ENCODE measurements at places on chromosomes 5 and 9.

DNA sequence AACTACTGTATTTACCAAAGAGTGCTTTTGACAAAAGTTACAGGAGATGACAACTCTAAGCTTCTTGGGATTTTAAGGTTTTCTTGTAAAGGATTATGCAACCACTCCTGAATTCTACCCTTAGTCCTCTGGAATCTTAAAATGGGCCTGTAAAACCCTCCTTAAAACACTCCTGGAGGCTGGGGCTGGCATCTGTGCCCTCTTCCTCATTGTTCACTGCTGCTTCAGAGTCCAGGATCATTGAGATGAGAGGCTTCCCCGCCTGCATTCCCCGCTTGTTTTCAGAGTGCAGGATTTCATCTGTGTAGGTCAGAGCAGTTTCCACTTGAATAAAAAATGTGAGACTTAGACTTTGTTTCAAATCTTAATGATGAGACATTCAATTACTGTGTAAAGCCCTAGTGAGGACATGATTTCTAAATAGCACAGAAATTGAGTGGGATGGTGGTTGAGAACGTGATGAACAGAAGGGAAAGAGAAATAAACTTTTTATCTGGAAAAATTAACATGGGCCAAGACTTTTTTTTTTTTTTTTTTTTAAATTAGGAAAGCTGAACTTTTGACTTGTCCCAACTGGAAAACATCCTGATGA lies 40.4 kb downstream of the PCSK5 start:
- no peak for DNase-seq

DNA sequence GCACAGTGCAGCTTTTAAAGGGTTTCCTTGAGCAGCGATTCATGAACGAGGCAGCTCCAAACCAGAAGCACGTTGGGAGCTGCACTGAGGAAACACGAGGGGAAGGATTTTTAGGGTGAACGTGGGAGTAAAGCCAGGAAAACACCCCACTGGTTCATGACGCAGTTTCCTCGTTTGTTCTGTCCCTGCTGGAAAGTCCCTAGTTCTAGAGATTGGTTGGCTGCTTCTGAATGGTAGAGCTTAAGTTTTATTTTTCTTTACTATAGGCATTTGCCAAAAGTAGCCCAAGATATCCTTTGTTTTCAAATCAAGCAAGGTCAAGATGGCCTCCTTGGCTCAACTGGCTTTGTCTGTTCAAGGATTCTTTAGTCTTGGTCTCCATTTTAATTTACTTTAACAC lies 116.5 kb upstream of the CACNA1B start:
- DNase-seq = no peak

DNA sequence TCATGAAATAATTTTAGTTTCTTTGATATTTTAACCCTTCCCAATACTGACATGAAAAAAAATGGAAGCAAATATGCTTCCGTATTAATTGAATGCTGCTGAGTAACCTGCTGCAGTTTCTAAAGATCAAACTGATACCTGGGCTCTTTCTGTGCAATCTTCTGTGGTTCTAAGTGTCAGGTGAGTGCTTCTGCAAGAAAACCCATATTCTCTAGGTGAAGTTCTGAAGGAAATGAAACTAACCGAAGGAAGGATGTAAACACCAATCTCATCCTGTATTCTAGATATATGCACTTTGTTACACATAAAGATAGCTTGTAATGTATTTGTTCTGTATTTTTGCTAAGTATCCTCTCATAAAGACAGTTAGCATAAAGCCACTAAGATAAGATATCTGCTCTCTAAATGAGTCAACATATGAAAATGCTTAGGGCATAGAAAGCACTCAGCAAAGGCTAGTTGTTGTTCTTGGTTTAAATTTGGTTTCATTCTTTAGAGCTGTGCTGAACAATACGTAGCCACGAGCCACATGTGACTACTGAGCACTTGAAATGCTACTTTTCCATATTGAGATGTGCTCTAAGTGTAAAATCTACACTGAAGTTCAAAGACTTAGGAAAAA lies 52.0 kb downstream of the ITGA2 start:
- no peak for DNase-seq

- no peak for DNase-seq
Observed at GRCh38 chr5:83471405-83472212, at the start of gene VCAN. VCAN (plus strand) TSS chr5:83471744; CDS start chr5:83483519, 11,775 bp downstream.

- no peak for DNase-seq
Observed at GRCh38 chr5:8138884-8139283, 269.9 kb downstream of the MTRR start.

DNA sequence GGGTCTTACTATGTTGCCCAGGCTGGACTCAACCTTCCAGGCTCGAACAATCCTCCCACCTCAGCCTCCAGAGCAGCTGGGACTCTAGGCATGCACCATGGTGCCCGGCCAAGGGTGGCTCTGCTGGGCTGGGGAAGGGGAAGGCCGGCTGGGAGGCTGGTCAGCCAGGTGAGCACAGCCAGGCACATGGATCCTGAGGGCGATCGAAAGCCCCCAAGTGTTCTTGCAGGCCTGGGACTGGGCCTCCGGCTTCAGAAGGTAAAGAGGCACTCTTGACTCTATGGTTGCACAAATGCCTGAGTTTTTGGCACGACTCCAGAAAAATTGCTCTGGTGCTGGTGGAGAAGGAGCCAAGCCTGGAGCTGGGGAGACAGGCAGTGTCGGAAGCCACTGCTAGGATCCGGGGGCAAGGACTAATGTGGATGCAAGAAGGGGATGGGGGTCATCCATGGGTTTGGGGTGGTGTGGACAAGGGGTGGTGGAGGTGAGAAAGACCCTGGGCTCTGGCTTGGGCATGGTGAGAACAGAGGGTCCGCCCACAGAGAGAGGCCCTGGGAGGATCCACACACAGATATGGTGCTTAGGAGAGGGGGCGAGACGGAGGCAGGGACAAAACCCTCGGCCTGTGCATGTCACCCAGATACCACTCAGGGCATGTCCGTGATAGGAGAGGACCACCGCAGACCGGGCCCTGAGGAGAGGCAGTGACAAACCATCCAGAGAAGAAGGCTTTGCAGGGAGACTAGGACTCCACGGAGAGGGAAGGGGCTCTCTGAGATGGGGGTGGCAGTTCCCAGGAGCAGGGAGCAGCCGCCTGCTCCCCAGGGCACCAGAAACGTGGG lies 51.1 kb upstream of the COL5A1 start:
- DNase-seq = no peak

GRCh38 chr5:15683332-15683731 lies 183.4 kb downstream of the FBXL7 start:
- DNase-seq = no peak

DNA sequence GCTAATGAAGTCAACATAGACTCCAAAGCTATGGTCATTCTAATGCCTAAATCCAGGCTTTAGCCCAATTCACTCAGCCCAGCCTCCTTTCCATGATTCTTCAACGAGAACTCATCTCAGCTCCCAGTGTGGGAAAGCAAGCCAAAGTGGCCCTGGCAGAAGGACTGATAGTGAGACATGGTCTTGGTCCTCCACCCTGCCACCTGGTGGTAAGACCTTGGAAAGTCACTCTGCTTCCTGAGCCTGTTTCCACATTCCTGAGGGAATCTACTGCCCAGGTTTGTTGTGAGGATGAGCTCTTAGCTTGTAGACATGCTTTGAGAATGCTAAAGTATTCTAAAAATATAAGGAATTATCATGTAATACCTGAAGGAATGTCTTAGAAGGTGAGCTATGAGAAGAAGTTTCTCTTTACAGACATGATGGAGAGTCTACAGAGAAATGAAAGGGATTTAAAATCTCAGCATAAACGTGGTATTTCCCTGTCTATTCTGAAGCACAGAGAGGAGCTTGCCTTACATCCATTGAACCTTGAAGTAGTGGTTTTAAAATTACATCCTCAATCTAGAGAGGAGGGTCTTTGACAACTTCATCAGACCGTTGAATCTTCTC lies 173.5 kb downstream of the TRIM32 start:
- DNase-seq = peak; percentile 22

DNA sequence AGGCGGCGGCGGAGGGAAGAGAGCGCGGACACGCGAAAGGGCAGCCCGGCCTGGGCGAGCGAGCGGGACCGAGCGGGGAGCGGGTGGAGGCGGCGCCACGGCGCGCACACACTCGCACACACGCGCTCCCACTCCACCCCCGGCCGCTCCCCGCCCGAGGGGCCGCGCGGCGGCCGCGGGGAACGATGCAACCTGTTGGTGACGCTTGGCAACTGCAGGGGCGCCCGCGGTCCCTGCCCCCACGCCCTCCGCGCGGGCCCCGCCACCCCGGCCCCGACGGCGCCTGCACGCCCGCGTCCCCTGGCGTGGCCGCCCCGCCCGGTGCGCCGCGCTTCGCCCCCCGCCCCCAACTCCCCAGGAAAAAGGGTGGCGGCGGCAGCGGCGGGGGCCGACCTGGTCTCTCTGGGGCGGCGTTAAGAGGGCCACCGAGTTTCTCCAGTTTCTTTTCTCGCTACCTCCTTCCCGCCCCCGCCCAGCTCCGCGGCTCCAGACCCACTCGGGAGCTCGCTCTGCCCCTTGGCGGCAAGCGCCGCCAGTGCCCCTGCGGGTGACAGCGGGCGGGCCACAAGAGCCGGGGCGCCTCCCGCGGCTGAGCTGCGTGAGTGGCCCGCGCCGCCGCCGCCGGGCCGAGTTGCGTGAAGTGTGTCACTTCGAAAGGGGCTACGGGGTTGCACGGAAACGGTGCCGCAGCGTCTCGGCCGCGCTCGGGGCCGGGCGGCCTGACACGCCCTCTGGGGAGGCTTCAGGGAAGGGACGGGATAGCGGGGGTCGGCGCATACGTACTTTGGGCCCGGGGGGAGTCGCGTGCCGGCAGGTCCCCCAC lies at the start of gene NR3C1:
NR3C1 (minus strand) TSS at position 94 of the 823 bp plus-strand sequence. CDS start 2,847 bp downstream, outside the sequence.
- peak; percentile 62 for DNase-seq

GRCh38 chr5:144487761-144488160 lies 317.1 kb downstream of the KCTD16 start:
- DNase-seq = no peak

DNA sequence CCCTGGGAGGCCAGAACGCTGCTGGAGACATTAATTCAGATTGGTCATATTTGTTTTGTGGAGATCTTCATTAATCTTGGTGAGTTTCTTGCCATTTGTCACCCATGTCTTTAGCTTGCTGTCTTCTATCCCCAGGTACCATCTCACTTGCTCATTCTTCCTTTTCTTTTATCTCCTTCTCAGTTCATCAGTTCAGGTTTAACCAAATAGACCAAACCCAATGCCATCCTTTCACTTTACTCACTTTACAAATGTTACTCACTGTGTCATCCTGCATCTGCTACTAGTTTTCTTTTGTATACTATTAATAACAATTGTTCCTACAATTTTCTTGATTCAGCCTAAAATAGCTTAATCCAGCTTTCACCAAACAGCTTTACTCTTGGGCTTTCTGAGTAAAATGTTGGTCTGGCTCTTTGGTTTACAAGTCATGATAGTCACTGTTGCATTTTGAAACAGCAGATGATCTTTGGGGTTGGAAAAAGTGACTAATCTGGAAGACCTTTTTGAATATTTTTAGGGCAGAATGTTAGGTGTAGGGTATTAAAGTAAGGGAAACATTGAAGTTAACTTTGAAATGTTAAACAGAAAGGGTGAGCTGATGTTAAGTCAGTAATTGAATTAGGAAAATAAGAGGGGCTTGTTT lies 246.9 kb downstream of the ZSWIM6 start:
- DNase-seq = no peak

GRCh38 chr5:136094913-136095641 lies 37.6 kb upstream of the SMAD5 start:
- DNase-seq = no peak

DNA sequence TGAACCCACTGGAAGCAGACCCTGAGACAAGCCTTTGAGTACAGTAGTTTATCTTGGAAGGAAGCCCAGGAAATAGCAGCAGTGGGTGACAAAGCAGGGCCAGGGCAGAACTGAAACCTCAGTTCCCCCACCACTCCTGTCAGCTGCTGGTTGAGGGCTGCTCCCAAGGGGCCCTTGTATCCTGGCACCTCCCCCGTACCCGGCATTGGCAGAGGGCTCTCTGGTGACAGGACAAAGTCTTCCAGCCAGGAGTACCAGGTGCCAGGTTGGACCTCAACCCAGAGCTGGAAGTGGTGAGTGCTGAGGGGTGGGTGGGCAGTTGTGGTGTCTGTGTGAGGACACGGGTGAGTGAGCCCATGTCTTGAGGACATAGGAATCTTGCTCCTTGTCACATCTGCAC lies 123.3 kb downstream of the PHF2 start:
- DNase-seq = no peak

- no peak for DNase-seq
Observed at GRCh38 chr9:111926421-111926875, 29.8 kb downstream of the UGCG start.

DNA sequence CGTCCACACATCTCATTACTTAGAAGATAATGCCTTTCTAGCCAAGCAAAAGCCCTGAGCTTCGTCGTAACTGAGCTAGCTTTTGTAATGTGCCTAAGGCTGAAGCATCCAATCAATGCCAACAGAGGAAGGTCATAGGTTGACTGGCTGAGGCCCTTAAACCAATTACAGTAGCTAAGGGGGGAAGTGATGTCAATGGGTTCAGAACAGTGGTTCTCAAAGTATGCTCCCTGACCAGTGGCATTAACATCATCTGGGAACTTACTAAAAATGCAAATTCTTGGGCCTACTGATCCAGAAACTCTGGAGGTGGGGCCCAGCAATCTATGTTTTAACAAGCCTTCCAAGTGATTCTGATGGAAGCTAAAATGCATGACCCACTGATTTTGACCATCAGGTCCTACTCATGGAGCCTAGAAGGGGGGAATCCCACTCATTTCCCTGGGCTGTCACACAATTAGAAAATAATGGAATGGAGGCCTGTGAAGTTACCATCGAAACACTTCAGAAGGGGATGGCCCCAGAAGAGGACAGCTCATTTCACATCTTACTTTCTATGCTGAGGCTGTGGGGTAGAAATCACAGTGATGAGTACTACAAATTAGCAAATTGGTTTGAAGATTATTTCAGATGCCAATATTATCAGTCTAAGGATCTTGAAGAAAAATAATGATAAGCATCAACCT lies 4.8 kb upstream of the VLDLR start:
- DNase-seq = no peak

DNA sequence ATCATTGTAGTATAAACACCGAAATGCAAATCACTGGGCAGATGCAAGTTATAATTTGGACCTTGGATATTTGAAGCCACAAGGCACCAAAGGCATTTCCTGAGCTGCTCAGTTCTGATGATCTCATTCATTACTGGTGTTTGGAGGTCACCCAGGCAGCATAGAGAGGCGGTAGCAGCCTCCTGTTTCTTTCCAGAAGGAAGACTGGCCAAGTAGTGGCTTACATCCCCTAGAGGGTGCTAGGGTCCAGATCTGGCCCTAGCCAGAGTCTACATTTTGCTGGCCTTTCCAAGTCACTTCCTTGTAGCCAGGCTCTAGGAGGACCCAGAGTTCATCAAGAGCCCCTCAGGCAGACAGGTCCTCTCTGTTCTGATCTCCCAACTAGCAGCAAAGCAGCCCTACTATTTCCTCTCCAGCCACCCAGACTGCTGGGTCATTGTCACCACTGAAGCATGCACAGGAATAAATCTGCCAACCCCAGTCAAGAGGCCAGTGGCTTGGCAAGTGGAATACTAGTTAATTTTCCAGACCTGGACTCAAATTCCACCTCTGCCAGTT lies 33.4 kb upstream of the TTC1 start:
- DNase-seq = no peak

GRCh38 chr5:42718591-42718990 lies 38.0 kb upstream of the CCDC152 start:
- DNase-seq = no peak

GRCh38 chr5:56166671-56167385 lies 66.3 kb downstream of the ANKRD55 start:
- no peak for DNase-seq

Data from stimulated activated CD4-positive, alpha-beta T cell treated with anti-CD3 and anti-CD28 coated beads, Interleukin-12 subunit alpha, Interleukin-12 subunit beta, amount 100 ng/mL, for 24 hours (primary cell).